ENCODE measurements at places on chromosomes 5 and 9.
A peak's percentile ranks its signal among the peaks of the same experiment; 100 is the strongest.

DNA sequence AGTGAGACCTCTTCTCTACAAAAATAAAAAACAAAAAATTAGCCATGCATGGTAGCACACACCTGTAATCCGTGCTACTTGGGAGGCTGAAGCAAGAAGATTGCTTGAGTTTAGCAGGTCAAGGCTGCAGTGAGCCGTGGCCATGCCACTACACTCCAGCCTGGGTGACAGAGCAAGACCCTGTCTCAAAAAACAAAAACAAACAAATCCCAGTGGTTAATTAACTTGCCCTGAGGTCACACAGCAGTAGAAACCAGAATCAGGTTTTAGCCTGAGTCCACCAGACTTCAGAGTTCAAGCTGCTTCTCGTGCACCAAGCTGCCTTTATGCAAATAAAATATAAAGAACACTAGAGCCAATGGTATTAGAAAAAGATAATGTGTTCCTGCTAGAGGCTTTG, 169.7 kb downstream of the GOLPH3 start:
- no peak for DNase-seq

DNA sequence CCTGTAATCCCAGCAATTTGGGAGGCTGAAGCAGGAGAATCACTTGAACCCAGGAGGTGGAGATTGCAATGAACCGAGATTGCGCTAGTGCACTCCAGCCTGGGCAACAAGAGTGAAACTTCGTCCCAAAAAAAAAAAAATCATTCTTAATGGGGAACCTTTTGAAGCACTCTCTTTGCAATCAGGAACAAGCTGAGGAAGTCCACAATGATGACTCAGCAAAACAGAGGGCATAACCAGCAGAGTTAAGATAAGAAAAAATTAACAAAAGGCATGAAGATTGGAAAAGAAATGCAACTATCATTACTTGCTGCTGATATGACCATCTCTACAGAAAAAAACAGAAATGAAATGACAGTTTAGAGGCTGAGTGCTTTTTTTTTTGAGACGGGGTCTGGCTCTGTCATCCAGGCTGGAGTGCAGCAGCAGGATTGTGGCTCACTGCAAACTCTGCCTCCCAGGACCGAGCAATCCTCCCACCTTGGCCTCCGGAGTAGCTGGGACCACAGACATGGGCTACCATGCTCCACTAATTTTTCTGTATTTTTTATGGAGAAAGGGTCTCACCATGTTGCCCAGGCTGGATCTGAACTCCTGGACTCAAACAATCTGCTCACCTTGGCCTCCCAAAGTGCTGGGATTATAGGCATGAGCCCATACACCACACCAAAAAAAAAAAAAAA, 88.0 kb downstream of the FNBP1 start:
- no peak for DNase-seq

GRCh38 chr9:111914749-111915424, 18.3 kb downstream of the UGCG start:
- no peak for DNase-seq

GRCh38 chr9:77440057-77440456, 208.1 kb downstream of the GNA14 start:
- peak; percentile 30 for DNase-seq

- no peak for DNase-seq
Observed at GRCh38 chr5:144369006-144369405, 198.3 kb downstream of the KCTD16 start.

DNA sequence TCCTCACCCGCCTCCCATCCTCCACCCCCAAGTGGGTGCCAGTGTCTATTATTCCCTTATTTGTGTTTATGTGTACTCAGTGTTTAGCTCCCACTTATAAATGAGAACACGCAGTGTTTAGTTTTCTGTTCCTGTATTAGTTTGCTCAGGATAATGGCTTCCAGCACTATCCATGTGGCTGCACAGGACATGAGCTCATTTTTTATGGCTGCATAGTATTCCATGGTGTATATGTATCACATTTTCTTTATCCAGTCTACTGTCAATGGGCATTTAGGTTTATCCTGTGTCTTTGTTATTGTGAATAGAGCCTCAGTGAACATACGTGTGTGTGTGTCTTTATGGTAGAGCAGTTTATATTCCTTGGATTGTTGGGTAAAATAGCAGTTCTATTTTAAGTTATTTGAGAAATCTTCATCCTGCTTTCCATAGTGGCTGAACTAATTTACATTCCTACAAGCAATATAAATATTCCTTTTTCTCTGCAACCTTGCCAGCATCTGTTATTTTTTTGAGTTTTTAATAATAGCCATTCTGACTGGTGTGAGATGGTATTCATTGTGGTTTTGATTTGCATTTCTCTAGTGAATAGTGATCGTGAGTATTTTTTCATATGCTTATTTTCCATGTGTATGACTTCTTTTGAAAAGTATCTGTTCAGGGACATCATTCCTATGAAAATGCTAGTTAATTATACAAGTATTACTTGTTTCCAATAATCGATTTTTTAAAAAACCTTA, 164.0 kb upstream of the CCDC152 start:
- no peak for DNase-seq

DNA sequence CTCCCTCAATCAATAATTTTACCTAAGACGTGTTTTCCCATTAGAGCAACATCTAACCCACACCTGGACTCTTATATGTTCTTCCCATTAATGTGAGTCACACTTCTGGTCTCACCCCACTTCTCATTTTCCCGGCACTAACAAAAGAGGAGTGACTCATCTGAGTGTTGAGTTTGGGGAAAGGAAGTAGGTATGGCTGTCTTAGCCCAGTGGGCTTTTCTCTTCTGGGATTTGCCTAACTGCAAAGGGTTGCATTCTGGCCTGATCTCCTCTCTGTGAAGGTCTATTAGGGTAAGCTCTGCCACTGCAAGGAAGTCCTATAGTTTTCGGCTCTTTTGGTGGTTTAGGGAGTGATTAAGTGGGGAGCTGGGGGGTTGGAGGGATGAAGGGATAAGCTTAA, 195.6 kb downstream of the KIAA0825 start:
- DNase-seq = no peak

DNA sequence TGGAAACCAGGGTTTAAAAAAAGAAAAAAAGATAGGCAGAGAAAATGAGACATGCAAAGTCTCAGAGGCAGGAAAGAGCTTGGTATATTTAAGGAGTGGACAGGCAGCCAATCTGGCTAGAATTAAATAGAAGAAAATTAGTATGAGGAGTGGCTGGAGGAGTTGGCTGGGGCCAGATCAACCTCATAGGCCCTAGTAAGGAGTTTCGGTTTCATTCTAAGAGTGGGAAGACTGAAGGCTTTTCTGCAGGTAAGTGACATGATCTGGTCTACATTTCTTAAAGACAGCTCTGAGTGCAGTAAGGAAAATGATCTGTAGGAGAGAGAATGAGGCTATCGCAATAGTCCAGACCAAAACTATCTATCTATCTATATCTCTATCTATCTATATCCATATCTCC, 27.5 kb downstream of the ADRB2 start:
- DNase-seq = no peak

DNA sequence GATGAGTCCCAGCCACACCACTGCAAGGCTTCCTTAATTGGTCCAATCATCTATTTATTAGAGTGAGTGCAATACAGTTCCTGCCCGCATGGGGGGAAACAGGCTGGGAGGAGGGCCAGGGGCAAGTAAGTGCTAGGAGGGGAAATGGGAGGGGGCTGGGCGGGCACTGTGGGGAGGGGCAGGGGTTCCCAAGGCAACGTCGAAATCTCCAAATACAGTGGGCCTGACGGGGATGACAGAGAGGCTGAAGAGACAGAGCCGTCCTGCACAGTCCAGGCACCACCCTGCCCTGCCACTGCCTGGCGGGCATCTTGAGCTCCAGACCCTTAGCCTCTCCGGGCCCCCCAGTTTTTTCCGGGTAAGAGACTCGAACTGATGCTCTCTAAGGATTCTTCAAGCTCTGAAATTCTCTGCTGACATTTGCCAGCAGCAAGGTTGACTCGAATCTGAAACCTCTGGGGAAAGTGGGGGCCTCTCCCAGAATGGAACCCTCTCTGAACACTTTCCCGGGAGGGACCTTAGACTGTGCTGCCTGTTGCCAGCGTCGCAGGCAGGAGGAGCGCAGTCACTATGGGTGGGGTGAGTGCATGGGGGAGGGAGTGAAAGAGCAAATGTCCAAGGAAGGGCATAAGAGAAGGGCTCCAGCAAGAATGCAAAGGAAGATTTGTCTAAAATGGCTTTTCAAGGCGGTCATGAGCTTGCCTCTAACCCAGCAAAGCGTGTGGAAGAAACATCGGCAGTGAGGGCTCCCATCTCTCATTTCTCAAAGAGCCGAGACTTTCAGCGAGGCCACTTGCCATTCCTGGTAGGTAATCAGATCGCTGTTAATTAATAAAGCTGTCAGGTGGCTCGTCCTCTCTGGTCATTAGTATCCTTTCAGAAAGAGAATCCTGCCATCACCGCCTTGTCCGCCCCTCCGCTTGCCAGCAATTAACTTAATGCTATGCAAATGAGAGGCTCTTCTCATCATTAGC, 99.0 kb downstream of the GTF3C4 start:
- DNase-seq = peak; percentile 22

Data from C1 segment of cervical spinal cord (tissue), 14 donors.